ENCODE measurements at places on chromosomes 11 and 22. TPM values are rescaled to one million over a fixed set of nuclear protein-coding genes. Genes with fewer than 3 reads are reported as not detected.

GRCh38 chr22:41530890-41531714 lies 13.2 kb downstream of the POLR3H start:
- no peak for DNase-seq

- DNase-seq: peak; percentile 53
Observed at GRCh38 chr11:96103721-96104120, 179.8 kb upstream of the MTMR2 start.

DNA sequence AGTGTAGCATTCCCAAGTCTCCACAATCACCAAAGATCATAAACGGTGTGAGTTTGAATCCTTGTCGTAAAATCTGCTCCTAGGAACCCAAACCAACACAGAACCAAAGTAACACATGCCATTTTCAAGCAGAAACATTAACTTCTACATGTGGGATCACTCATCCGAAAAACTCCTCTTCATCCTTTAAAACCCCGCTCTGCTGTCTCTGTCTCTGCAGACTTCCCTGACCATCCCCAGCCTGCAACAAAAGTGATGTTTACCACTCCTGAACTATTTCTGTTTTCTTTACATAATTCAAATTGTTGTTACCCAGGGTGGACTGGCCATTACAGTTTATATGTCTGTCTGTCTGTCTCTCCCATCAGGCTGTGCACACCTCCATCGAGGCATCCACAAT lies 54.0 kb downstream of the SLC1A2 start:
- DNase-seq: no peak

DNA sequence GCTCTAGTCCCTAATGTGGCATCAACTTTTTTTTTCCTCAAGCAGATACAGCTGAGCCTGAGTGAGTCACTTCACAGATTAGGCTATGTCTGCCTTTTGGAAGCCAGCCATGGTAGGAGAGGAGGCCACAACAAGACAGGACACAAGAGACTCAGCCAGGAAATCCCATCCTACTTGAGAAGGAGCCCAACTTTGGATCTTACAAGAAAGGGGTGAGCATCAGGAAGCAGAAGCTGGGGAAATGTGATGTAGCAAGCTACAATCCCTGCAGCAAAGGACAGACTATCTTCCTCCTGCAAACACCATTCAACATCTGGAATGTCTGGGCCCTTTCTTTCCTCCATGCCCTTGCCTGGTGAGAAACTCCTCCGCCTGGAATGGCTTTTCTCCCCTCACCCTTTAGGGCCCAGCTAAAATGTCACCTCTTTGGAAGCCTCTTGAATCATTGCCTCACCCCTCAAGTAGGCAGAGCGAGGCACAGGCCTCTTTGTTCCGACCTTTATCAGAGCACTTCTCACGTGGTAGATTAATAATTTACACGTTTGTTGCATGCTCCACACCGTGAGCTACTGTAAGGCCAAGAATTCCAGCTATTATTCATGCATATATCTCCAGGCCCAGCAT lies 156.4 kb upstream of the PITPNB start:
- DNase-seq: no peak

GRCh38 chr11:132523929-132524328 lies 1008.4 kb downstream of the OPCML start:
- no peak for DNase-seq

GRCh38 chr11:66842896-66843775 lies at the start of gene RCE1:
Gene RCE1, plus strand, starts transcription at chr11:66843441. Its CDS starts 15 bp downstream, at chr11:66843456.
- DNase-seq: peak; percentile 93

DNA sequence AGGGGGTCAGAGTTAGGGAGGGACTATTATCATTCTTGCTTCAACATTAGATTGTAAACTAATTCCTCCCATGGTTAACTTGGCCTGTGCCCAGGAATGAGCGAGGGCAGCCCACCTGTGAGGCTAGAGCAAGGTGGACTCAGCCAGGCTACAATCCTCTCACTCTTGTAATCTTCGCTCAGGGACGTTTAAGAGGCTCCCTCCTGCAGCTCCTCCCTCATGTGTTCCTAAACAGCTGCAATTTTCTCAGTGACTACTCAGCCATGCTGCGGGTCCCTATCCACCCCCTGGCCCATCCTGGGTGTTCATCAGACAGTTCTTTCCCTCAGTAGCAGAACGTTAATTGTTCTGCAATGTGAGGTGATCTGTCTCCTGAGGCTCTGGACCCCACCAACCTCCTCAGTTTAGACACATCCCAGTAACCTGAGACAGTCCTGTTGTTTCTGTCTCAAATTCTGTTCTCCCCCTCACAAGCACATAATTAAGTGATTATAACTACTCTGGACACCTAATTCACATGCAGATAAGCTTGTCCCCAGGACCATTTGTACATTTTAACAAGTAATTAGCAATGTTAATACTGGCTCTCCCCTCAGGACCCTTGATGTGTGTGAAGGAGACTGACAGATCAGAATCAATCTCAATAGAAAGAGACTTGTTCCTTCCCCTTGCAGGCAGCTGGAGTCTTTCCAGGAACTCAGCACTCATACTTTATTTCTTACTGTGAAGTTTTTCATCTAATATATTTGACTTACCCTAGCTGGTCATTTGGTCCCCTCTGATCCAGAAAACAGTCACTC lies 337.2 kb upstream of the B3GAT1 start:
- no peak for DNase-seq

- DNase-seq: no peak
Observed at GRCh38 chr11:60164550-60165075, 18.3 kb downstream of the MS4A6A start.

DNA sequence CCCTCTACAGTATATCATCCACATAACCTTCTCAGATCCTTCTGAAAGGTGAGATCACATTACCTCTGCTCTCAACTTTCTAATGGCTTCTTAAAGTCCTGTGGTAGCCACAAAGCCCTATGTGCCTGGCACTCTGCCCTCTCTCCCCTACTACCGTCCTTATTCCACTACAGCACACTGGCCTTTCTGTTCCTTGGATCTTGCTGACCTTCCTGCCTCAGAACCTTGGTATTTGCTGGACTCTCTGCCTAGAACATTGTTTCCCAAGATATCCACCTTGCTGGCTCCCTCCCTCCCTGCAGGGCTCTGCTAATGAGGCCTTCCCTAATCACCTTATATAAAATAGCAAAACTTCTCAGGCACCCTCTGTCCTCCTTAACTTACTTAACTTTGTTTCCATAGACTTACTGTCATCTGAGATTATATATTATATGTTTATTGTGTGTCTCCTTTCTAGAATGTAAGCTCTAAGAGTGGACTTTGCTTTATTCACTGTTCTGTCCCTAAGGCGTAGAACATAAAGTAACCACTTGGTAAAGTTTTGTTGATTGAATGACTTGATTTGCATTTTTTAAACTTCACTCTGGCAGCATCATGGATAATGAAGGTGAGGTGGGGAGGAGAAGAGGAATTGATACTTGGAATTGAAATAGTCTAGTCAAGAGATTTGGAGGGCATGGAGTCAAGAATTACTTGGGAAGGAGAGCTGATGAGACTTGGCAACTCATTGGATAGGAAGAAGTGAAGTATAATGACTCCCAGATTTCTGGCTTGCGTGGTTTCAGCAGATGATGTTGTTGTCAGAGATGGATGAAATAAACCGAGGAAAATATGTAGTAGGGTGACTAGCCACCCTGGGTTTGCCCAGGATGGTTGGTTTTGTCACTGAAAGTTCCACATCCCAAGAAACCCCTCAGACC lies 10.5 kb downstream of the POLD3 start:
- no peak for DNase-seq

GRCh38 chr22:35963237-35963810 lies 65.3 kb downstream of the RBFOX2 start:
- DNase-seq: no peak

- no peak for DNase-seq
Observed at GRCh38 chr11:12214751-12215150, 104.4 kb downstream of the MICAL2 start.

DNA sequence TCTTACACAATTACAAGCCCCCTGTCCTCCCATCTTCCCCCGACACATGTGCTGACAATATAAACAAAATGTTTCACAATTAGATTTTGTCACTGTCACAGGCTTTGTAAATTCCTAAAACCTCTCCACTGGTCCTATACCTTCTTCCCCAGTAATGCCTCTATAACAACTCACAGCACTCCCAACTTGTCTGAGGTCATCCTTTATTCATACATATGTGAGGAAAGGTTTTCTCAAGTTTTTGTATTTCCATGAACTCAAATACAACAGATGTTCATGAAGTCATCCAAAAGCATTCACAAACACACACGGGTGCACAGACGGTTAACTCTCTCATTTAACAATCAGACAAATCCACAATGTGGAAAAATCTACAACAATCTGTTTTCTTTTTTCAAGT lies 1.9 kb downstream of the OR52H1 start:
- no peak for DNase-seq

- no peak for DNase-seq
Observed at GRCh38 chr11:88359541-88359940, 22.0 kb upstream of the CTSC start.

GRCh38 chr11:1499899-1500298 lies 13.3 kb upstream of the MOB2 start:
- DNase-seq: no peak

- no peak for DNase-seq
Observed at GRCh38 chr22:44352378-44353035, 39.8 kb upstream of the SHISAL1 start.

DNA sequence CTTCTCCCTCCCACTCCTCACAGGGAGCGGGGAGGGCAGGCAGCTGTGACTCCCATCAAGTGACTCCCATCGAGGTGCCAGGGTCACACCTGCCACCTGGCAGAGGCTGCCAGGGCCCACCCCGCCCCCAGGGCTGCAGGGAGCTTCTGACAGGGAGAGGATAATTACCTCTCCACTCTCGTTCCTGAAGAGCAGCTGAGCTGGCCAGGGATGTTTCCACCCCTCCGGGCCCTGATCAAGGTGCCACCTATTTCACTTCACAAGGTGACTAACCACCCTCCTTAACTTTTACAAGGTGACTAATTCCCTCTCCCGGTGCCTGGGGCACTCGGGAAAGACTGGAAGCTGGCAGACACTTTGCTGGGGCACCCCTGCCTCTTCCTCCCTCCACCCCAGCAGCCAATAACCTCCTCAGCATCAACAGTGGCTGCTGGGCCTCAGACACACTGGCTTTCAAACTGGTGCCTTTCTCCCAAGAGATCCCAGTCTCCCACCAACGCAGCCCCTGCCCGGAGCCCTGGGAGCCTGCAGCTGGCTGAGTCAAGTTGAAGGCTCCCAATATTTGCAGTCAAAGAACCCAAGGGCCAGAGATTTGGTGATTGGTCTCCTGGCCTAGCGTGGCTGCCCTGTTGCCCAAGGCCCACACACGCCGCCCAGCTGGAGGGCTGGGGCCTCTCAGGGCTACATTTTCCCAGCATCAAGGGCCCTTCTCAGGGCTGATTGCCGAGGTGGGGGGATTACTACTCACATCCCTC lies 22.0 kb upstream of the MYRF start:
- no peak for DNase-seq

DNA sequence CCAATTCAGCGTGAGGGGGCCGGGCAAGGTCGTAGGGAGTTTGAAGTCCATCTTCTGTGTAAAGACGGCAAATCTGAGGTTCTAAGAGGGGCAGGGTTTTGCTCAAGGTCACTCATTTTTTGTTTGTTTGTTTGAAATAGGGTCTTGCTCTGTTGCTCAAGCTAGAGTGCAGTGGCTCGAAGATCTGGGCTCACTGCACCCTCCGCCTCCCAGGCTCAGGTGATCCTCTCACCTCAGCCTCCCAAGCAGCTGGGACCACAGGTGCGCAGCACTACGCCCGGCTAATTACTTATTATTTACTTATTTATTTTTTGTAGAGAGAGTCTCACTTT lies 355 bp upstream of the AP1B1 start:
- DNase-seq: no peak

DNA sequence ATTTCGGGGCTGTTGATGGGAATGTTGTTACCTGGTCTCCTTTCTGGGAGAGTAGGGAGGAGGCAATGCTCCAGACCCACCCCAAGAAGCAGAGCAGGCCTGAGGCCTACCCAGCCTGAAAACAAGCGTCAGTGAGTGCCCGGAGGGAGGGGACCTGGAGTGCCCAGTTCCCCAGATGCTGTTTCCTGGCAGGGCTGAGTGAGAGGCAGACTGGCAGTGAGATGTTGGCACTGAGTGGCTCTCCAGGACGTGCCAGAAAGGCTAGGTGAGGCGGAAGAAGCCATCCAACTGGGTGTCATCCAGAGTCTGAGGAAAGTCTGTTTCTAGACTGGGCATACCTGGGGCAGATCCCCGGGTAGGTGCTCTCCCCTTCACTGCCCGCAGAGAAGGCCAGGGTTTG lies 1.3 kb downstream of the POU2F3 start:
- no peak for DNase-seq

GRCh38 chr11:119317592-119318239 lies 786 bp upstream of the MCAM start:
- peak; percentile 34 for DNase-seq

DNA sequence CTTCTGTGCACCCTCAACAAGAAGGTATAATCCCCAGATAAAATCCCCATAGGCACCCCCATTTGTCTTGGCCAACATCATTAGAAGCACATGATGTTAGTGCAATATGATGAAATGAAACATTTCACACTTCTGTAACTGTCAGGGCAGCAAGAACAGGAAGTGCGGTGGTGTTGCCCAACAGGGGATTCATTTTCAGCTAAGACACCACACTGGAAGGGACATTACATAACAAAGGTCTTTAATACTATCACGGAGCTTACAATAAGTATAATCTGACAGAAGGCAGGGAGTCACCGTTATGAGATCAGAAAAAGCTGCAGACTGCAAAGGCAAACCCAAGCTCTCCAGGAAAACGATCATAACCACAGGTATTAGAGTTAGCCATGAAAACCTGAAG lies 2.0 kb downstream of the OR52W1 start:
- DNase-seq: no peak

GRCh38 chr22:40898850-40899357 lies 37.0 kb upstream of the DNAJB7 start:
- DNase-seq: peak; percentile 62

DNA sequence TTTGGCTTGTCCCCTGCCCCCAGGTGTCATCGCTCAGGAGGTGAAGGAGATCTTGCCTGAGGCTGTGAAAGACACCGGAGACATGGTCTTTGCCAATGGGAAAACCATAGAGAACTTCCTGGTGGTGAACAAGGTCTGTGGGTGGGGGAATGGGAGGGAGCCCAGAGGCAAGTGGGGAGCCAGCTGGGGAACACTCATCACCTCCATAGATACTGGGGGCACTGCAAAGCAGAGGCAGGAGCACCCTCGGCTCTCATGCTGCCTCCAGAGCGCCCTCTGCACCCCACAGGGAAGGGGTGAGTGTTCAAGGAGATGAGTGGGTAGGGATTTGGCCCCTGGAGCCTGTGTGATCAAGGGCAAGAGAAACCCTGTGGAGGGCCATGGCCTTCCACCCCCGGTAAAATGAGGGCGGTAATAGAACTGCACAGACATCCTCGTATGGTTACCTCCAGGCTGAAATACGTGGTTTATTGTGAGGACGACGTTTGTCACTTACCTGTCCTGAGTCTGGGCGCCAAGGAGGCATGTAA lies 14.0 kb downstream of the TMEM258 start:
- DNase-seq: no peak

- peak; percentile 45 for DNase-seq
Observed at GRCh38 chr22:18000441-18001039, 23.8 kb downstream of the MICAL3 start.

Gene RHOD
- 10.2 TPM for total RNA-seq

Gene CNGA4
- total RNA-seq: not detected

Gene DERL3
- total RNA-seq: 0.40 TPM

Gene OR5T2
- total RNA-seq: not detected

Gene GRK3
- total RNA-seq: 0.20 TPM

Gene JHY
- 0.20 TPM for total RNA-seq

Gene CNIH2
- total RNA-seq: not detected

Gene INS
- not detected for total RNA-seq

Gene RBMXL2
- total RNA-seq: not detected
